ENCODE measurements at places on chromosomes 5 and 9. TPM values are rescaled to one million over a fixed set of nuclear protein-coding genes. Genes with fewer than 3 reads are reported as not detected.

Gene FAM78A
- 0.38 TPM for total RNA-seq

Gene ECM2
- total RNA-seq = 5.4 TPM

Gene PANK3
- 24.2 TPM for total RNA-seq

Gene URM1
- 59.2 TPM for total RNA-seq

Gene TXNDC8
- total RNA-seq = not detected

Gene PRDM9
- total RNA-seq = not detected

Gene CD14
- 6.1 TPM for total RNA-seq

Gene GABRA1
- total RNA-seq = not detected

Gene FOXD4L5
- total RNA-seq = not detected

All from GM23248 (cell line).